ENCODE measurements at places on chromosomes 16 and 17.
A peak's percentile ranks its signal among the peaks of the same experiment; 100 is the strongest.

GRCh38 chr16:84552135-84552534 lies 47.7 kb upstream of the MEAK7 start:
- no peak for DNase-seq

DNA sequence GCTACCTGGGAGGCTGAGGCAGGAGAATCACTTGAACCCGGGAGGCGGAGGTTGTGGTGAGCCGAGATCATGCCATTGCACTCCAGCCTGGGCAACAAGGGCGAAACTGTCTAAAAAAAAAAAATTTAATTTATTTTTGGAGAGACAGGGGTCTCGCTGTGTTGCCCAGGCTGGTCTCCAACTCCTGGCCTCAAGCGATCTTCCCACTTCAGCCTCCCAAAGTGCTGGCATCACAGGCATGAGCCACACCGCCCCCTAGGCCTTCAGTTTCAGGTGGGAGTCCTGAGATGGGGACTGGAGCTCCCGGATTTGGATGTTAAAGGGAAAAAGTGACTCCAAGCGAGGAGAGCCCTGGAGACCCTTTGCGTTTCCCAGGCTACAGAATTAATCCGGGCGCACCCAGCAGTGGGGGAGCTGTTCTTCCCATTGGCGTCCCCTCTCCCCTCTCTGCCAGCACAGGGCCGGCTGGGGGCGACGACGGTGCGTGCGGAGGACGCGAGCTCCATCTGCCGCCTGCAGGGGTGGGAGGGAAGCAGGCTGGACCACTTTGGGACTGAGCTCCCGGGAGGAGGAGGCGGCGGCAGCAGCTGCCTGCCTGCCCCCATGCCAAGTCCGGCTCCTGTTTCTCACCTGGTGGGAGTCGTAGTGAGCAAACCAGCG lies 49.3 kb upstream of the USP7 start:
- DNase-seq = peak; percentile 48

GRCh38 chr16:84928679-84929420 lies 82.5 kb downstream of the ZDHHC7 start:
- DNase-seq = no peak

DNA sequence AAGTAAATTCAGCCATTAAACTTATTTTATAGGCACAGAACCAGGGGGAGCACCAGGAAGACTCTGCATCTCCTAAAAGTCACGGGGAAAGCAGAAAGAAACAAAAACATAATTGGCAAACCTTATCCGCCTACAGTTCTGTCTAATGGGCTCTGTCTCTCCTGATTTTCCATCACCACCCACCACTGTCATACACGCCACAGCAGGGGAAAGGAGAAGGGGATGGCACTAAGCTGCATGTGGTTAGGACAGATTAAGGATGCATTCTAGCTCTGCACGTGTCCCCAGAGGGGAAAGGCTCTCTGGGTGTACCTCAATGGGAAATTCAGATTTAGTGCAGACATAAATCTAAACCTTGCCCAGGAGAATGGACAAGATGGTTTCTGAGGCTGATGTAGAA lies 359.8 kb downstream of the TMEM114 start:
- no peak for DNase-seq

- no peak for DNase-seq
Observed at GRCh38 chr16:27406511-27407128, 4.6 kb downstream of the IL21R start.

DNA sequence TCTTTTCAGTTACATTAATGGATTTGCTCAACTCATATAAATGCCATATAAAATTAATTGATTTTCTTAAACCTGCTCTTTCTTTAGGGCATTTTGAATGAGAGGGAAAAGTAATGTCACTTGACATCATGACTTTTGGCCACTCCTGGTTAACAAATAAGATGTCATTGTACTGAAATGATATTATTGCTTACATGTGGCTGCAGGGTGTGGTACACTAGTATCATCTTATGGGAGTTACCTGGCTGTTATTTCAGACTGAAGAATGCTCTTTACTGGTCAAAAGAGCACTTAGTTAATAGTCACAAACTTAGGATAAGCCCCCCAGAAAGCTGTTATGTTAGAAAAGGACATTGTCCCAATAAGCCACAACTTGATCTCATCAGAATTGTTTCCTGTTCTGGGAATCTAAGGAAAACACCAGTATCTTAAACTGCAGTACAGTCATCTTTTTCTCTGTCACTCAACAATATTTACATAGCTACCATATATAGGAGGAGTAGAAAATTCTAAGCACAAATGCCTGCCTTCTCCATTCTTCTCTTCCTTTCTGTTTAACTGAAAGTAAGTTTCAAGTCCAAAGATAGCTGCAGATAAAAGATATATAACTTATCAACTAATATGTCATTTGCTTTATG lies 53.9 kb upstream of the MRC2 start:
- DNase-seq = no peak

- DNase-seq = no peak
Observed at GRCh38 chr16:30368792-30369090, 1.6 kb downstream of the TBC1D10B start.
